Upper lobe of left lung (tissue), 6 donors: ENCODE measurements at places on chromosomes 4 and X. TPM values are rescaled to one million over a fixed set of nuclear protein-coding genes. Genes with fewer than 3 reads are reported as not detected.

The FAM47A gene
- total RNA-seq = not detected

The C4orf36 gene
- 2.3 TPM for total RNA-seq

The SLC6A14 gene
- 117 TPM for total RNA-seq

The PRDM5 gene
- total RNA-seq = 28.3 TPM

The BMPR1B gene
- total RNA-seq = 2.6 TPM

The MAGEB2 gene
- not detected for total RNA-seq

- H3K27ac ChIP-seq = no peak overlapping the region
- H3K4me3 ChIP-seq = no peak overlapping the region
- H3K36me3 ChIP-seq = no peaks in the 10 kb centered on the region
Observed at GRCh38 chr4:20359692-20360091, 108.0 kb downstream of the SLIT2 start.

The SGMS2 gene
- 274 TPM for total RNA-seq

The CLGN gene
- total RNA-seq = 0.64 TPM

The NSDHL gene
- 5.2 TPM for total RNA-seq

The SUPT20HL1 gene
- total RNA-seq = not detected

DNA sequence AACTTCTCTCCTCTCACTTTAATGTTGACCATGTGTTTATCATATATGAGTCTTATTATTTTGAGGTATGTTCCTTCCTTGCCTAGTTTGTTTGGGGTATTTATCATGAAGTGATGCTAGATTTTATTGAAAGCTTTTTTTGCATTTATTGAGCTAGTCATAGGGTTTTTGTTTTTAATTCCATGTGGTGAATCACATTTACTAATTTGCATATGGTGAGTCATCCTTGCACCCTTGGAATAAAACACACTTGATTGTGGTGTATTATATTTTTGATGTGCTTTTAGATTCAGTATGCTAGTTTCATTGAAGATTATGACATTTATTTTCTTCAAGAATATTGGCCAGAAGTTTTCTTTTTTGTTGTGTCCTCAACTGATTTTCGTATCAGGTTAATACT lies 464.6 kb downstream of the PCDH18 start:
- H3K4me1 ChIP-seq = no peaks in the 10 kb centered on the region
- H3K27ac ChIP-seq = no peak overlapping the region
- no peaks in the 10 kb centered on the region for H3K36me3 ChIP-seq
- no peak for DNase-seq
- no peak overlapping the region for H3K4me3 ChIP-seq

The SOD3 gene
- total RNA-seq = 280 TPM

DNA sequence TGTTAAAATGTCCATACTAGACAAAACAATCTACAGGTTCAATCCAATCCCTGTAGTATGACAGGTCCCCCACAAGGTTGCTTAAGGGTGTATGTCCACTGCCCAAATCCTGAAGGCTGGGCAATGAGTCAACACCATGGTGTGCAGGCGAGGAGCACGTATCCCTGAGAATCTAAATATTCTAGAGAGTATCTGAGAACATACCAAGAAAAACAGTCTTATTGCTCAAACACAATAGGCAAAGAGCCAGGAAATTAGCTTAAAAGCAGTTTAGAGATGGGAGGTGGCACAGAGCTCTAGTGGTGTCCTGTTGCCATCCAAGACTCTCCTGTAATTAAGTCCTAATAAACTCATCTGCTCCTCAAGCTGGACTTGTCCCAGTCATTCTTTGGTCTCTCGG lies 37.0 kb downstream of the RCHY1 start:
- H3K27ac ChIP-seq = no peak overlapping the region
- no peak for DNase-seq
- peaks cover 37% of the 10 kb centered on the region for H3K36me3 ChIP-seq
- no peak overlapping the region for H3K4me3 ChIP-seq

- H3K4me1 ChIP-seq = peaks cover 9% of the 10 kb centered on the region
- no peaks in the 10 kb centered on the region for H3K36me3 ChIP-seq
- H3K27me3 ChIP-seq = no peaks in the 10 kb centered on the region
- H3K27ac ChIP-seq = no peak overlapping the region
Observed at GRCh38 chr4:185122681-185123345, 20.3 kb upstream of the SLC25A4 start.

DNA sequence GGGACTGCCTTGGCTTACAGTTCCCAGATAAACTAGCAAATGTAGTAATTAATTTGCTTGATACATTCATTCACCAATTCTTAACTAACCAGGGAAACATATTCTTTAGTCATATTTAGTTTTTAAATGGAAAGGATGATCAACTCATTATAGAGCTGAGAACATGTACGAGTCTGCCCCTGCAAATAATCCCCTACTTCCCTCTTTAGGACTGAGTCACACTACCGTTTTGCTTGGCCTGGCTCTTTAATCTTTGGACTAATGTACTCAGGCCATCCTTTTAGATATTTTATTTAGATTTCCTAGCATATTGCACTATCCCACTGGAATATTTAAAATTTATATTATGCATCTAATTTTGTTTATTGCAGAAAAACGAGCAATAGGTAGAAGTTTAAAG lies 105.5 kb upstream of the LCORL start:
- H3K36me3 ChIP-seq = no peaks in the 10 kb centered on the region
- no peak for DNase-seq
- no peak overlapping the region for H3K4me3 ChIP-seq
- no peaks in the 10 kb centered on the region for H3K4me1 ChIP-seq
- no peak overlapping the region for H3K27ac ChIP-seq
- H3K27me3 ChIP-seq = no peaks in the 10 kb centered on the region

The ARHGAP6 gene
- total RNA-seq = 16.6 TPM

DNA sequence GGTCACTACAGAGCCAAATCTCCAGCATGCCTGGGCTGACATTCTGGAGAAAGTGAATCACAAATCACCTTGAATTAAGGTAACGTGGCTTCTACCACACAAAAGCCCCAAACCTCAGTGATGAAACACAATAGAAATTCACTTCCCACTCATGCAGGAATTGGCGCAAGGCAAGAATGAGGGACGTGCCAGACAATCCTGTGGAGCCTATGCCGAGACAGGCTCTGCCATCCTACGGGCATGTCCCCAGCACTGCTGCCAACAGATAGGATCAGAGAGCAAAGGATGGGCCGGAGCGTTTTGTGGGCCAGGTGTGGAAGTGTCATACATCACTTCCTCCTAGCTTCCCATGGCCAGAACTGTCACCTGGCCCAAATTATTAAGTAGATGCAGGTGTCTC lies 118.0 kb downstream of the IRF2 start:
- DNase-seq = no peak
- no peak overlapping the region for H3K4me3 ChIP-seq
- H3K4me1 ChIP-seq = peaks cover 21% of the 10 kb centered on the region
- no peaks in the 10 kb centered on the region for H3K36me3 ChIP-seq
- H3K27ac ChIP-seq = no peak overlapping the region

- DNase-seq = no peak
- no peaks in the 10 kb centered on the region for H3K4me1 ChIP-seq
- no peaks in the 10 kb centered on the region for H3K36me3 ChIP-seq
- no peak overlapping the region for H3K4me3 ChIP-seq
- no peaks in the 10 kb centered on the region for H3K27me3 ChIP-seq
Observed at GRCh38 chr4:7313347-7313811, 121.0 kb downstream of the SORCS2 start.

The SHISA3 gene
- 1.4 TPM for total RNA-seq

- no peak overlapping the region for H3K27ac ChIP-seq
- H3K36me3 ChIP-seq = no peaks in the 10 kb centered on the region
- DNase-seq = no peak
- H3K4me3 ChIP-seq = no peak overlapping the region
- no peaks in the 10 kb centered on the region for H3K27me3 ChIP-seq
- no peaks in the 10 kb centered on the region for H3K4me1 ChIP-seq
Observed at GRCh38 chr4:85866508-85866907, 391.6 kb downstream of the ARHGAP24 start.

The TRIM60 gene
- total RNA-seq = not detected

DNA sequence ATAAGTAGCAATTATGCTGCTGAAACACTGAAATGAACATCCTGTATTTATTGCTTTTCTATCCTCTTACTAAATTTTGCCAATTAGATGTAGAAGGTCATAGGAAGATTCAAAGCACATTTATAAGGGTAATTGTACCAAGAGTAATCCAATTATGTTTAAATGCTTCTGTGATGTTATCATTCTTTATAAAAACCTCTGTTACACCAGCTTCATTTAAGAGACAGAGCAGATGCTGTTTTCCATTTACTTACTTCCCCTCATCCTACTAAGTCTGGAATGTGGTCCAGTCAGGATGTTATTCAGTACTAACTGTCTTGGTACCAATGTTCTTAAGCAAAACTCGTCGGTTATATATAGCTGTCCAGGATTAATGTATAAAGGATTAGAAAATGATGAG lies 539.6 kb downstream of the PDHA2 start:
- H3K27ac ChIP-seq = no peak overlapping the region
- H3K27me3 ChIP-seq = no peaks in the 10 kb centered on the region
- no peaks in the 10 kb centered on the region for H3K36me3 ChIP-seq
- no peaks in the 10 kb centered on the region for H3K4me1 ChIP-seq

The HEPH gene
- 12.2 TPM for total RNA-seq

- H3K4me3 ChIP-seq = no peak overlapping the region
- H3K36me3 ChIP-seq = peaks cover 31% of the 10 kb centered on the region
- H3K4me1 ChIP-seq = peaks cover 11% of the 10 kb centered on the region
- DNase-seq = no peak
- no peak overlapping the region for H3K27ac ChIP-seq
- H3K27me3 ChIP-seq = no peaks in the 10 kb centered on the region
Observed at GRCh38 chr4:8385611-8386010, 54.9 kb downstream of the ACOX3 start.

- no peak overlapping the region for H3K27ac ChIP-seq
- H3K27me3 ChIP-seq = no peaks in the 10 kb centered on the region
- peaks cover 5% of the 10 kb centered on the region for H3K4me1 ChIP-seq
- peak overlapping the region; percentile 3 for H3K4me3 ChIP-seq
- H3K36me3 ChIP-seq = no peaks in the 10 kb centered on the region
Observed at GRCh38 chrX:1657367-1658070, 42.7 kb downstream of the ASMT start.

DNA sequence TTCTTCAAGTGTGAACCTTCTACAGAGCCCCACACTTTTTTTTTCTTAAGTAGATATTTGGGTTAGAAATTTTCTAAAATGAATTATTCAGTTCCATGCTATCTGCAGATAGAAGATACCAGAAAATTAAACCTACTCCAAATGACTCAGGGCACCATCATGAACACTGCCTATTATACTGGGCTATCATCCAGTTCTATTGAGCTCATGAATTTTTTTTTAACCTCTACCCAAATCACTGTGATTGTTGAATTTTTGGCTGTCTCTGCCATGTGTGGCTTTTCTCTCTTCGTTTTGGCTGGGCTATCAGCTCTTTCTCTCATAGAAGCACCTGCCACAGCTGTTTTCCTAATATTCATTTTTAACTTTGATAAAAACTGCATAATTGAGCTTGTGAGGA lies 31.0 kb upstream of the SLC34A2 start:
- DNase-seq = no peak
- no peaks in the 10 kb centered on the region for H3K27me3 ChIP-seq
- H3K27ac ChIP-seq = no peak overlapping the region
- no peaks in the 10 kb centered on the region for H3K36me3 ChIP-seq

The STARD8 gene
- total RNA-seq = 27.1 TPM

The PAGE5 gene
- 0.43 TPM for total RNA-seq

The BMP3 gene
- 3.4 TPM for total RNA-seq

GRCh38 chr4:75844151-75844662 lies 58.0 kb downstream of the PPEF2 start:
- no peaks in the 10 kb centered on the region for H3K27me3 ChIP-seq
- no peak for DNase-seq
- H3K27ac ChIP-seq = no peak overlapping the region
- H3K4me1 ChIP-seq = peaks cover 8% of the 10 kb centered on the region
- no peaks in the 10 kb centered on the region for H3K36me3 ChIP-seq

The POLN gene
- total RNA-seq = 5.5 TPM

DNA sequence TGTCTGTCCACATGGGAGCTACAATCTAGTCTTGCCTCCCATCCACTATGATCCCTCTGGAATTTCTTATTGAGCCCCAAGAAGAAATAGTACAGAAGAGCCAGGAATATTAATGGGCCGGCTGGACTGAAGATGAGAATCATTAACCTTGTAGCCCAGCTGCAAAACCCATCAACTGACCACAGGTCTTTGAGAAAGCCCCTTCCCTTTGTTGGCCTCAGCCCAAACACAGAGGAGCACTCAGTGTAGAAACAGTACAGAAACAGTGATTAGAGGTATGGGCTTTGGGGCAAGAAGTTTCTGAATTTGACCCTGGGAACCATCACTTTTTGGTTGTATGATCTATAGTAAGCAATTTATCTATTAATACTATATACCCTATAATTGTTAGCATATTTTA lies 76.8 kb upstream of the RAB40AL start:
- no peak for DNase-seq
- H3K27me3 ChIP-seq = no peaks in the 10 kb centered on the region
- H3K4me1 ChIP-seq = no peaks in the 10 kb centered on the region

The NCAPG gene
- total RNA-seq = not detected

The PAGE2 gene
- not detected for total RNA-seq

- H3K27me3 ChIP-seq = no peaks in the 10 kb centered on the region
- H3K36me3 ChIP-seq = no peaks in the 10 kb centered on the region
- no peak overlapping the region for H3K27ac ChIP-seq
- H3K4me1 ChIP-seq = no peaks in the 10 kb centered on the region
- no peak for DNase-seq
- no peak overlapping the region for H3K4me3 ChIP-seq
Observed at GRCh38 chr4:108940149-108940548, 177.3 kb upstream of the ETNPPL start.

DNA sequence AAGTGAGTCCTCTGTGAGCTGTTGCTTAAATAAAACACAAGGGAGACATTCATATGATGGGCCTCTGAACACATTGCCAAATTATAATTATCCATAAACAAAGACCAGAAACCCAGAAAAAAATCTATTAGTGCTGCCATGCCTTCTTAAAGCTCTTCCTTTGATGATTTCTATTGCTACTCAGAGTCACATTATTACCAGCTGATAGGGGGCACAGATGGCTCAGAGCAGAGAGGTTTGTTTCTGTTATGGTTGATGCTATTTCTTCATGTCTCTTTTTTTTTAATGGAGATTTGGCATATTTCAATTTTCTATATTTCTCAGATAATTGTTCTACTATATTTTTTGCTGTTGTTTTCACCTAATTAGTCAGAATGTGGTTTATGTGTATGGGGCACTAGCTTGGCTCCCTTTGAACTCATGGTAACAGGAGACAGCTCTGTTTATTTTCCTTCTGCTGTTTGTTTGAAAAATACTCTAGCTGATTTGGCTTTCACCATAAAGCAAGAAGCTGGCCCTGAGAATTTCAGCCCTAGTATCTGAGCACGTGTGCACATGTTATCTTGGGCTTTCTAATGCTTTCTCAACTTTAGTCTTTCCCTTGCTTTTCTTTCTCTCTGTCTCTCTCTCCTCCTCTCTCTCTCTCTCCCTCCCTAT lies 568.8 kb downstream of the PPARGC1A start:
- no peaks in the 10 kb centered on the region for H3K4me1 ChIP-seq
- no peak for DNase-seq
- no peaks in the 10 kb centered on the region for H3K27me3 ChIP-seq
- no peak overlapping the region for H3K27ac ChIP-seq

- H3K4me3 ChIP-seq = no peak overlapping the region
- no peaks in the 10 kb centered on the region for H3K36me3 ChIP-seq
- H3K27ac ChIP-seq = no peak overlapping the region
- H3K27me3 ChIP-seq = no peaks in the 10 kb centered on the region
Observed at GRCh38 chr4:92776080-92776479, 472.3 kb downstream of the GRID2 start.

- H3K27me3 ChIP-seq = no peaks in the 10 kb centered on the region
- H3K4me1 ChIP-seq = peaks cover 14% of the 10 kb centered on the region
- peak overlapping the region; percentile 81 for H3K27ac ChIP-seq
- H3K4me3 ChIP-seq = no peak overlapping the region
Observed at GRCh38 chrX:68895341-68895755, 66.5 kb downstream of the EFNB1 start.
